ENCODE measurements at places on chromosomes 1 and 21.

DNA sequence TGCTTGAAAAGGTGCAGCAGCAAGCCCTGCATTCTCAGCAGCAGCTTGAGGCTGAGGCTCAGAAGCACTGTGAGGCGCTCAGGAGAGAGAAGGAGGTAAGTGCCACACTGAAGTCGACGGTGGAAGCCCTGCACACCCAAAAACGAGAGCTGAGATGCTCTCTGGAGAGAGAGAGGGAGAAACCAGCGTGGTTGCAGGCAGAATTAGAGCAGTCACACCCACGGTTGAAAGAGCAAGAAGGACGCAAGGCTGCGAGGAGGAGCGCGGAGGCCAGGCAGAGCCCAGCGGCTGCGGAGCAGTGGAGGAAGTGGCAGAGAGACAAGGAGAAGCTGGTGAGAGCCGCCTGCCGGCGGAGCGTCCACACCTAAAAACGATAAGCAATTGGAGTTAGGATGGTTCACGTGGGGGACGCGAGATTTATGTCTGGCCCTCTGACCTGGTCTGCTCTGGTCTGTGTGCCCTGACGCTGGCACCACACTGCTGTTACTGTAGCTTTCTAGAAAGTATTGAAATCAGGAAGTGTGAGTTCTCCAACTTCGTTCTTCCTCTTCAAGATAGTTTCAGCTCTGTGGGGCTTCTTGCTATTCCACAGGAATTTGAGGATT is 26.7 kb upstream of the DIP2A start:
- DNase-seq = peak; percentile 72

DNA sequence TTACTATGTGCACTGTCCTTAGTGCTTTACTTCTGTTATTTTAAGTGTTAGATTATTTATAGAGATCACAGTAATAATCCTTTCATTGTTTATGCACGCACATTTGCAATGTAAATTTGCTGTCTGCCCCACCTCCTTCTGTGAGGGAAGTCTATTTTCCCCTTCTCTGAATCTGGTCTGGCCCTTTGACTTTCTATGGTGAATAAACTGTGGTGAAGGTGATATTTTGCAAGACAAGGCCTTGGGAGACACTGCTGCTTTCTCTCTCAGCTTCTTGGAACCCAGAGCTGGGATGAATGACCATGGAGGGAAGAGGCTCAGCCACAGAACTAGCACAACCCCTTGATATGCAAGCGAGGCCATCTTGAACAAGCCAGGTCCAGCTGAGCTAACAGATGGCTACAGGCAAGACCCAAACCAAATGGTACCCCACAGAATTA is 156.3 kb downstream of the ST6GALNAC3 start:
- no peak for DNase-seq

GRCh38 chr21:45845770-45846090 is 135.8 kb upstream of the COL6A1 start:
- no peak for DNase-seq

- DNase-seq = no peak
Measured at GRCh38 chr1:90391126-90391525, 326.0 kb downstream of the BARHL2 start.

- DNase-seq = no peak
Measured at GRCh38 chr1:160128636-160129035, 13.1 kb downstream of the ATP1A2 start.

GRCh38 chr1:9075022-9075421 is 5.6 kb upstream of the SLC2A5 start:
- DNase-seq = peak; percentile 16

DNA sequence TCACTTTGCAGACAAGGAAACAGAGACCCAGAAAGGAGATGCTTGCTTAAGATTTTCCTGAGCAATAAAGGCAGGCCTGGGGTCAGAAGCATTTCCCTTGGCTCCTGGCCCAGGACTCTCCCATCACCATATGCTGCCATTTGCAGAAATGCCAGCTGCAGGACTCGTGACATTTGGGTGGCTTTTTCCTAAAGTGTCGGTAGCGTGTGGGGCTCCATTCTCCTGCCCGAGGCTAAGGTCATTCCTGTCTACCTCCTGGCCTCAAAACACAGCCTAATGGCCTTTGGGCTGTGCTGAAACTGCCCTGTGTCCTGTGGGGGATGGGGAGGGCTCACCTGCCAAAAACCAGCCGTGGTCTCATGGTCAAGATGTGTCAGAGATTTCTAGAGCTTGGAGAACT is 216.1 kb upstream of the EDN2 start:
- DNase-seq = no peak

DNA sequence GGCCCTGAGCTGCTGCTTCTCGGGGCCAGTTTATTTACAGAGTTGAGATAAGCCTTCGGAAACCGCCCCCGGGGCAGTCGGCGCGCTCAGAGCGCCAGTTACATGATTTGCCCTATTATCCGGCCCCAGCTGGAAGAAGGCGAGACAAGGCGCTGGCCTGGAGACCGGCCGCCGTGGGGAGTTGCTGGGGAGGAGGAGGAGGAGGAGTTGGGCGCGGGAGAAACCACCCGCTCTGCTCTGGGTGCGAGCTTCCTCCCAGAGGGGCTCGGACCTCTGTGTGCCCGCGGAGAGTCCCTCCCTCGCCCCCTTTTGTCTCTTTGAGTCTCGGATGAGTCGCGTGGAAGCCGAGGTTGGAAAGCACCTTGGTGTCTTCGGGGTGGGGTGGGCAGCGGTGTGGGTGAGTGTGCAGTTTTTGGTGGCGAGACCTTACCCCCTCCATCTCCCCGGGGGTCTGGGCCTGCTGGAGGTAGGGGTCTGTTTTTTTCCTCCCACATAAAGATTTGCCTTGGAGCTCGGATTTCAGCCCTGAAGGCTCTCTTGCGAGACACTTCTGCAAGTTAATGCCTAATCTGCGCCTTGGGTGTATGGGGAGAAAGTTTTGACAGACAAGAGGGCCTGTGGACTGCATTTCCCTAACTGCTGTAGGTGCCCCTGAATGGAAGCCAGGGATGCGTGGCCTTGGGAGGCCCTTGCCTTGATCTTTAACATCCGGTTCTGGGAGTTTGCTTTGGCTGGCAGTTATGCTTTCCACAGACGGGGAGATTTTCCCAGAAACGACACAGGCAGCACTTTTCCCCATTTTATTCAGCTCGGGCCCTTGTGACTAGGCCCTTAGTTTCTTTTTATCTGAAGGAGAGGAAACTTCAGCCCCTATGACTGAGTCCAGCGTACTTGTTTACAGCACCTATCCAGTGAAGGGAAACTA is 80.0 kb downstream of the NDUFS5 start:
- no peak for DNase-seq

DNA sequence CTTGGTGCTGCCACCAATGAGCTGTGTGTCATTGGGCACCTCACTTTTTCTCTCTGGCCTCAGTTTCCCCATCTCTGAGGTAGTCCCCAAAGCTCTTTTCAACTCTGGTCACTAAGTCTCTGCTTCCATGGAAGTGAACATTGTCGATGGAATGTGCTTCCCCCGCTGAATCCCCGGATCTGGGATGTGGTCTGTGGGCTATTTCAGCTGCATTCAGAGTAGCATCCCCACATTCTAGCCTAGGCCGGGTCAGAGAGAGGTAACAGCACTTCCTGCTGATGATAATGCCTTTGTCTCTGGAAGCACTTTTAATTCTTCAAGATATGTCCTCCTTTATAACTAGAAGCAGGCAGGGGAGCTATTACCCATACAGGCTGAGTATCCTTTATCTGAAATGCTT is 29.8 kb downstream of the RASSF5 start:
- DNase-seq = no peak

DNA sequence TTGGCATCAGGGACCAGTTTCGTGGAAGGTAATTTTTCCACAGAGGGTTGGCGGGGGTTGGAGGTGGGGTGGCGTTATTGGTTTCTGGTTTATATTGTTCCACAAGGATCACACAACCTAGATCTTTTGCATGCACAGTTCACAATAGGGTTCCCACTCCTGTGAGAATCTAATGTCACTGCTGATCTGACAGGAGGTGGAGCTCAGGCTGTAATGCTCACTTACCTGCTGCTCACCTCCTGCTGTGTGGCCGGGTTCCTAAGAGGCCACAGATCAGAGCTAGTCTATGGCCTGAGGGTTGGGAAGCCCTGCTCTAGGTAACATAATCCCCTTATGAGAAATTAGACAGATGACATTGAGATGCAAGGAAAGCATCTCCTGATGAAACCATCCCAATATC is 12.6 kb downstream of the GBP5 start:
- DNase-seq = no peak

GRCh38 chr1:107252271-107252670 is 111.4 kb downstream of the NTNG1 start:
- no peak for DNase-seq

DNA sequence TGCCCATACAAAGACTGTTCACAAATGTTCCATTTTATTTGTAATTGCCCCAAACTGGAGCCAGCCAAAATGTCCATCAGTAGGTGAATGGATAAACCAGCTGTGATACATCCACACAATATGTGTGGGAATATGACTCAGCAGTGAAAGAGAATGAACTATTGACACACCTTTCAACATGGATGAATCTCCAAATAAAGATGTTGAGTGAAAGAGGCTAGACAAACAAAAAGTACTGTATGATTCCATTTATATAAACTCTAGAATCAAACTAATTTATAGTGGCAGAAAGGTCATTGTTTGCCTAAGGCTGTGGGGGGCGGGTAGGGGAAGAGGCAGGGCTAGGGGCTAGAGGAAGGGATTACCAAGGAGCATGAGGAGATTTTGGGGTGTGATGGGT is 4.5 kb downstream of the DHCR24 start:
- DNase-seq = no peak

DNA sequence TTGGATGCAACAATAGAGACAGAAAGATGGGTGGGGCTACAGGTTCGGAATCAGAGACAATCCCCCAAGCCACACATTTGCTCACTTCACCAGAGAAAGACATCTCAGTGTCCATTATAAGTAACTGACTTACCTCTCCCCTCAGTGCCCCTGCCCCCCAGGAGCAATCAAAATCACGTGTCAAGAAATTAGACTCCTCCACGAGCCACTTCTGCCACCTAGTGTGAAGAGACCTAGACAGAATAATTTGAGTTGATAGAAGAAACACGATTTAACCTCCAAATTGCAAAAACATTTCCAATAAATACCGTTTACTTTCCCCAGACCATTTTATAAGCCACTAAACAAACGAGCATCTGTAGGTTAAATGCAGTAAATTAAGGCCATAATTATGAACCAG is 123.2 kb downstream of the SLC30A10 start:
- no peak for DNase-seq

DNA sequence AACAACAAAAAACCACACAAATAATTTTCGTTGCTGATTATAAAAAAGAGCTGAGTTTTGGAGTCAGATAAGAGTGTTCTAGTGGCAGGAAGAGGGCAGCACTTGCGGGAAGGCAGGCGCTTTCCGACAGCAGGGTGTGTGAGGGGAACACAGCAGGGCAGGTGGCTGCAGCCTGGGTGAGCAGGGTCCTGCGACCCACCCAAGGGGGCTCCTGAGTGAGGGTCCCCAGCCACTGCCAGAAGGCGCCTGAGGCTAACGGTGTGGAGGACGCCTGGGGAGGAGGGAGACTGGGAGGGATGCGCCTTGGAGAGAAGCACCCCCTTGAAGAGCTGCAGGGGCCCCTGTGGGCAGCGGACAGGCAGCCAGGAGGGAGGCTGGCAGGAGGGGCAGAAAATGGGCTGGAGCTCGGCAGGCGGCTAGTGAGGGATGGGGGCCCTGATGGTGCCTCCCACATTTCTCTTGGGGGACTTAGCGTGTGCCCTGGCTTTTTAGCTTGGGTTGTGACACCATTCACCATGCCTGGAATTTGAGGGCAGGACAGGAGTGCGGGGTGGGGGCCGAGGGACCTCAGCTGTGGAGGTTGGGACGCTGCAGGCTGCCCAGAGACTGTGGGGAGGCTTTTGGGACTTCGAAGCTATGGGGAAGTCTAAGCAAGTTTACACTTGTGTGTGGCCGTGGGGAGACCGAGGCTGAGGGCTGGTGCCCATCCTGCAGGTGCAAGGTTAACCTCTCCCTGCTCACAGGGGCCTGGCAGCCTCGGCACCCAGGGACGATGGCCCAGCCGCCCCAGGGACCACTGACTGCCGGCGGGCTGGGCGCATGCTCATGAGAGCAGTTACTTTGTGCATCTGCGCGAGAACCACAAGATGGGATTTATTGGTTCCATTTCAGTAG is 111.4 kb downstream of the SIK1 start:
- no peak for DNase-seq

- DNase-seq = no peak
Measured at GRCh38 chr1:42524330-42524729, 61.2 kb downstream of the CCDC30 start.

- no peak for DNase-seq
Measured at GRCh38 chr1:106817575-106817974, 238.9 kb upstream of the PRMT6 start.

Data from inflammatory macrophage (primary cell).